ENCODE measurements at places on chromosomes 11 and 22. TPM values are rescaled to one million over a fixed set of nuclear protein-coding genes. Genes with fewer than 3 reads are reported as not detected.

GRCh38 chr11:76186776-76187279 is 19.5 kb downstream of the WNT11 start:
- DNase-seq: no peak

Gene IGSF9B
- 85.3 TPM for total RNA-seq

Gene C22orf15
- not detected for total RNA-seq

- DNase-seq: no peak
Measured at GRCh38 chr22:23743303-23743705, 7.6 kb downstream of the ZNF70 start.

Gene CARD16
- 6.6 TPM for total RNA-seq

Gene MAPK11
- total RNA-seq: 11.7 TPM

GRCh38 chr11:84264066-84264465 is 977.9 kb upstream of the CCDC90B start:
- no peak for DNase-seq

- DNase-seq: no peak
Measured at GRCh38 chr11:117766576-117766975, 30.4 kb downstream of the DSCAML1 start.

Gene FOLR2
- total RNA-seq: 11.7 TPM

DNA sequence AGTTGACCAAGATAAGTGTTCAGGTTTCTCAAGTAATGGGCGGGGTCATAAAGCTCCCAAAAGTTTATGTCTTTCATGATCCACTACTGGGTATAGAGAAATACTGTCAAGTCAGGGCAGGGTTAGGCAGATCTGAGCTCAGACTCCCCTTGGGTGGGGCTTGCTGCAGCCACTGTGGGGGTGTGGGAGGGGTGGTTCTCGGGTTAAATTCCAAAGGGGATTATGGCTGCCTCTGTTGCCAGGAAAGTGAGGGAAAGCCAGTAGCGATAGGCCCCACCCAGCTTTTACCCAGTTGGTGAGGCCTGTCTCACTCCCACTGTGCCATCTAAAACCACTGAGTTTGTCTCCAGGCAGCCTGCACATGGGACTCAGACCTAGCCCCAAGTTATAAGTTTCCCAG is 37.8 kb downstream of the DLG2 start:
- DNase-seq: no peak

- DNase-seq: peak; percentile 27
Measured at GRCh38 chr11:6628526-6628925, 9.3 kb upstream of the TPP1 start.

DNA sequence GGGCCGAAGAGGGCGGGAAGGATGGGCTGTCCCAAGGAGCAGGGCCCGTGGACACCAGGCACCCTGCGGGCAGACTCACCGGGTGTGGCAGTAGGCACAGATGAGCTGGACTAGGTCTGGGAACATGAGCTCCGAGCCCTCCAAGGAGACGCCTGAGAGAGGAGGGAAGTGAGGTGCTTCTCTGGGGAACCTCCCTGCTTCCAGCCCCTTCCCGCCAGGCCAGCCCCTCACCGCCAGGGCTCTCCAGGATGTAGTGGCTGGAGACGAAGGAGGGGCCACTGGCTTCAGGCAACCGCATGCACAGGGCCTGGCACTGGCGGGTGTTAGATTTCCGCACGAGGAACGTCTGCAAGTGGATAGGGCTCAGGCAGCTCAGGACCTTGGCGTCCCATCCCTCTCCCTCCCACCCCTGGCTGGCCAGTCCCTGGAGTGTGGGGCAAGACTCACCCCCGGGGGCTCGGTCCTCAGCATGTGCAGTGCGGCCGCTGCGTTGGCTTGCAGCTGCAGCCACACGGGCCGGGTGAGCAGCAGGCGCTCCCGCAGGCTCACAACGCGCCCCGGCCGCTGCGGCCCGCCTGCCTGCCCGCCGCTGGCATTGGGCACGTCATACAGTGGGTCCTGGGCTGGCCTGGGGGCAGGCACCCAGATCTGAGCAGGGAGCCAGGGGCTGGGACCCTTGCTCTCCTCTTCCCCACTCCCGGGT is 552 bp downstream of the RIN1 start:
- no peak for DNase-seq

Gene TOP3B
- 13.1 TPM for total RNA-seq

Gene PYGM
- total RNA-seq: 42.5 TPM

DNA sequence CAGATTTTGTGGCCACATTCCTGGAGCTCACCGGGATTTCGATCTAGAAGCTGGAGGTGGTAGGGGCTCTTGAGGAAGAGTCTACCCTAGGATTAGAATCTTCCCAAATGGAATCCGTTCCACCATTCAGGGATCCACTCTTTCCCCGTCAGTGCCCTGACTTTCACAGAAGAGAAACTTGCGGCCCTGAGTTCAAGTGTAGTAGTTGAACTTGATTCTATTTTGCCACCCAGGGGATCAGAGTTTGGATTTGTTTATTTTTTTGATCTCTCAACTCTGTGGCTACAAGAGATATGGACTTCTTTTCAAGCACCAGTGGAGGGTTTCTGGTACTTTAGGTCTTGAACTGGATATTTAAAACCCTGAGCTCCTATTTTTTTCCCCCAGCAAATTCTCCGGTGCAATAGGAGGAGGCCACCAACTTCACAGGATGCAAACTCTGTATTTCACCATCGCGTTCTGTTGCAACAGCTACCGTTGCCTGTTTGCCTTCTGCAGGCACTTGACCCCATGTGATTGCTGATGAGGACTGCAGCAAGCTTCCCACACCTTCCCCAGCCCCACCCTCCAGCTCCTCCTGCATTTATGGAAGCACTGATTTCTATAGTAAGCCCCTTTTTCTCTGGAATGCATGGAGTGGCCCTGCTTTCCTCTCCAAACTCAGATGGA is 14.8 kb upstream of the MRGPRF start:
- DNase-seq: no peak
